Adrenal gland (tissue), 19 donors: ENCODE measurements at places on chromosomes 1 and 21. TPM values are rescaled to one million over a fixed set of nuclear protein-coding genes. Genes with fewer than 3 reads are reported as not detected.

CD164L2 gene
- polyA plus RNA-seq, result 0.16 TPM

CFH gene
- 83.8 TPM for polyA plus RNA-seq

KLF17 gene
- 0.16 TPM for polyA plus RNA-seq

EDN2 gene
- polyA plus RNA-seq, result not detected

KCNN3 gene
- polyA plus RNA-seq, result 2.0 TPM

DNA sequence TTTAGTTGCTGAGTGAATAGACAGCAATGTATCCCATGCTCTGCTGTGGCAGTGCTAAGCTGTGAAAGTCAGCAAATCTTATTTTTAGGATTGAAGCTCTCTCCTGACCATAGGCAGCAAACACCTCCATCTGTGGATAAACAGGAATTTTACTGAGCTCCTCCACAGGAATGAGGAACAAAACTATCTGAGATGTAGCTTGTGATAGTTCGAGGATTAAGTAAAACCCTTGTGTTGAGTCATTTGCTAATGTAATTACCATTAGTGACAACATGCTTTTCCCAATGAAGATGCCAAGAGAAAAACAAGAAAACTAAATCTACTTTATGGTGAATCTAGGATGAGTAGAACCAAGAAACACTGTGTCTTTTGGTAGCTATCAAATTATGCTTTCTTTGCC, 122.7 kb downstream of the CLEC20A start:
- DNase-seq, result no peak

DNA sequence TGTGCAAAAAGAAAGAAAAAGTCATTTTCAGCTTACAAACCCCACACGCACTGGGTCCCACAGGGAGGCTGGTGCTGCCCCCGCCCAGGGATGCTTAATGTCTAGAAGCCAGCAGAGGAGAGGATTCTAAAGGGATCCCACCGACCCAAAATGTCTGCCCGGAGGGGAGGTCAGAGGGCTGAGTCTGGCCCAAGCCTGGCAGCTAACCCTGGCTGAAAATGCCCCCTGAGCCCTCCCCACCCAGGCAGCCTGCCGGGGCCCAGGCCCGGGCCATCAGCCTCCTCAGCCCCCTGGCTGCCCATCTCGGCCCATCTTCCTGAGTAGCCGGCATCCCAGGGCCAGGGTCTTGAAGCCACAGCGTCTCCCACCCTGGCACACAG, 33.5 kb downstream of the ACOT7 start:
- no peak for DNase-seq

DNA sequence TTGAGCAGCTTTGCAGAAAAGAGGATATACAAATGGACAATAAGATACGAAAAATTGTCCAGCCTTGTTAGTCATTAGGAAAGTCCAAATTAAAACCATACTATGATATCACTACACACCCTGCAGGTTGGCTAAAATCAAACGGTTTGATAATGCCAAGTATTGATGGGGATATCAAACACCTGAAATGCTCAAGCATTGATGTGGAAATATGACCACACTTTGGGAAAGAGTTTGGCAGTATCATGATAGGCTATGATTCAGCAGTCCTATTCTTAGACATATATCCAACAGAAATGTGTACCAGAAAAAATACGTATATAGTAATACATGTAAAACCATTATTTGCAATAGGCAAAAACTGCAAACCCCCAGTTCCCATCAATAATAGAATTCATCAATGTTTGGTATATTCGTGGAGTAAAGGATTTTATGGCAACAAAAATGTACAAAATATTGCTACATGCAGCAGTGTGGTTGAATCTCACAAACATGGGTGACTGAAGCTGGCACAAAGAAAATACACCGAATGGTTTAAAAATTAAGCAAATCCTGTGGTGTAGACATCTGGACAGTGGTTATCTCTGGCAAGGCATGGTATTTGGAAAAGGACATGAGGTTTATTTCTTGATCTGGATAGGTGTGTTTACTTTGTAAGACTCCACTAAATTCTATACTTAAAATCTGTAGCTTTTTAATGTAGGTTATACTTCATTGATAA, 243.2 kb downstream of the FGGY start:
- no peak for DNase-seq

DNA sequence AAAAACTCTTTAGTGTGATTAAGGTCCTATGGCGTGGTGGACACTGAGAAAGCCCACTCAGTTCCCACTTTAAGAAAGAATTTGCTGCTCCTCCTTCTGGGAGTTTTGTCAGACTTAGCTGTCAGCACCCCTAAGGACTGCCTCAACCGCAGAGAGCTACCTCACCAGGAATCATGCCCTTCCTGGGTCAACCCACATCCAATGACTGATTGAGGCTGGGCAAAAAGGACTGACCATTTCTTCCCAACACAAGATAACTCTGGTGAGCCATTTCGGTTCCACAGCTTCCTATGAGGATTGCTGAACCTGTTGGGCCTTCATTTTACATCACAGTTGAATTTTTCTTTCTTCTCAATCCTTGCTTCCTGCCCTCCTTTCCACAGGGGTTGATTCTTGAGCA, 197.9 kb downstream of the NCAM2 start:
- DNase-seq, result no peak

DNA sequence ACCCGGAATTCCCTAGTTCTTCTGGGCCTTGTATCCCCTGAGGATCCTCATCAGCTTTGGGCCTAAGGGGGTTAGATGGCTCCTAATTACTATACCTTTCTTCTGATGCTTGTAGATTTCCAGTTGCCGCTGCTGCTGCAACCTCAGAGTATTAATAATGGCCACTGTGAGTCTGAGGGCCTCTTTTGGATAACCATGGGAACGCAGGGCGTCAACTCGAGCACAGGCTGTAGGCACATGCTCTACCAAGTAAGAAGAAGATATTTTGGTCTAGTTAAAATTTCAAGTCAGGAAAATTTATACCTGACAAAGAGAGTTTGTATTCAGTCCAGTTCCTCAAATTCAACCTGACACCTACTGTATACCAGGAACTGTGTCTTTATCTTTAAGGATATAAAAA, 28.2 kb downstream of the UROD start:
- no peak for DNase-seq

DNA sequence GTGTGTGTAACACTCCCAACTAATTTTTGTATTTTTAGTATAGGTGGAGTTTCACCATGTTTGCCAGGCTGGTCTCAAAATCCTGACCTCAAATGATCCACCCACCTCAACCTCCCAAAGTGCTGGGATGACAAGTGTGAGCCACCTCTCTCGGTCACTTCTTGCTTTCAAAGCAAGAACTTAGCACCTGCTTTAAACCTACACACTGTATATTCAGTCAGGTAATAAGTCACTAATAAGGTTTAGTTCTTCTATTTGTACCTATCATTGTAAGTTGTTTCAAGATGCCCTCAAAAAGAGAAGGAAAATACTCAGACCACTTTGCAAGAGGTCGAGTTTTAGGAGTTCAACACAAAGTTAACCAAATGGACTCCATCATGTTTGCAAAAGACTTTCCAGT, 431.3 kb downstream of the MRPL39 start:
- no peak for DNase-seq

DNA sequence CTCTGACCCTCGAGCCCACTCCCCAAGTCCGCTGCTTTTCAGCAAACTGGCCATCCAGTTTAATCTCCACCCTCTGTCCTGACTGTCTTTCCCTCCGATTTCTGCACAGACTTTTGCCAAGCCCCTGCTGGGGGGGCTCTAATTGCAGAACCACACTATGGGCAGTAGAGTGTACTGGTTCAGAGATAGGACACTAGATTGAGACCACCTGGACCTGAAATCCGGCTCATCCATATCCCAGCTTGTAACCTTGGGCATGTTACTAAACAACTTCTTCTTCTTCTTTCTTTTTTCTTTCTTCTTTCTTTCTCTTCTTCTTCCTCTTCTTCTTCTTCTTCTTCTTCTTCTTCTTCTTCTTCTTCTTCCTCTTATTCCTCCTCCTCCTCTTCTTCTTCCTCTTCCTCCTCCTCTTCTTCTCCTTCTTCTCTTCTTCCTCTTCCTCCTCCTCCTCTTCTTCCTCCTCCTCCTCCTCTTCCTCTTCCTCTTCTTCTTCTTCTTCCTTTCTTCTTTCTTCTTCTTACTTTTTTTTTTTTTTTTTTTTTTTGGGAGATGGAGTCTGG, 7.7 kb downstream of the LRRC71 start:
- no peak for DNase-seq

DNA sequence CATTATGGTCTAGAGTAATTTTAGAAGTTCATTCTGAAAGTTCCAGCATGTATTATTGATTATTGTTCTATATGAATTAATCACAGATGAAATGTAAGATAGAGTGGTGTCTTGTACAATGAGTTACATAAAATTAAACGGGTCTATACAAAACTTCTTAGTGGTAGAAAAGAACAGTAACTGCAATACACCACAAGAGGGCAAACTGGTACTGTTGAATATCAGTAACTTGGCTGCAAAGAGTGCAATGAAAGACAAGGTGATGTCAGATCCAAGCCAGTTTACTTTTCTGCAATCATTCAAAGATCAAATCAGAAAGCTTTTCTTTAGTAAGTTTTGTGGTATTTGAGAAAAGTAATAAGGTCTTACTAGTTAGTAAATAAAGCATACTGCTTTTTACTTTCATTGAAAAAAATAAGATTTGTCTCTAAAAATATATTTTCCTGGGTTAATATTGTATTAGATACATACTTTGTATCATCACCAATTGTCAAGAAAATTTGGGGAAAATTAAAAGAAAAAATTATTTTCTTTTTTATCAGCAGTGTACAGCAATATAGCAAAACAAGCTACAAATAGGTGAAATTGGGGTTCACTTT, 66.4 kb upstream of the BTG3 start:
- peak; percentile 14 for DNase-seq

DNA sequence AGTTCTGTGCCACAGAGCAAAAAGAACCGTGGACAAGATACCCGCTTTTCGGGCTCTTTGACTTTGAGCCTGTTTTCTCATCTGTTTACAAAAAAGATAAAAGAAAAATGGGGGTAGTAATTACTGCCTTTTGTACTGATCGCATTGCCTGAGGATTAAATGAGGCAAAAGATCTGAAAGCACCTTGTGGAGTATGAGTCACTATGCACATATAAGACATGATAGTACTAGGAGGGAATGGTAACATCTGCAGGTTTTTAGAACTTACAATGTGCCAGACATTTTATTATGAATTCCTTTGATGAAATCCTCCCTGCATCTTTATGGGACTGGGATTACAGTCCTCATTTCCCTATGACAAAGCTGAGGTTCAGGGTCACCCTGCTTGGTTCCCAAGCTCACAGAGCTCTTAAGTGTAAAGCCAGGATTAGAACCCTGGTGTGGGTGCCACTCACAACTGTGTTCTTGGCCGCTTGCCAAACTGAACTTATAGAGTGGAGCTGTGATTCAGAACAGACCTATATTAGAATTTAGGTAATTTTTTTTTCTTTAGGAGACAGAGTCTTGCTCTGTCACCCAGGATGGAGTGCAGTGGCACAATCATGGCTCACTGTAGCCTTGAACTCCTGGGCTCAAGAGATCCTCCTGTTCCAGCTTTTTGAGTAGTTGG, 1.8 kb downstream of the DISC1 start:
- DNase-seq, result no peak

GRCh38 chr1:213457186-213457585, 406.1 kb downstream of the RPS6KC1 start:
- peak; percentile 67 for DNase-seq

- no peak for DNase-seq
Observed at GRCh38 chr1:93180723-93181613, at the start of gene CCDC18. Gene CCDC18, plus strand, starts transcription at chr1:93180724. Its CDS starts 2,638 bp downstream, at chr1:93183362.

DNA sequence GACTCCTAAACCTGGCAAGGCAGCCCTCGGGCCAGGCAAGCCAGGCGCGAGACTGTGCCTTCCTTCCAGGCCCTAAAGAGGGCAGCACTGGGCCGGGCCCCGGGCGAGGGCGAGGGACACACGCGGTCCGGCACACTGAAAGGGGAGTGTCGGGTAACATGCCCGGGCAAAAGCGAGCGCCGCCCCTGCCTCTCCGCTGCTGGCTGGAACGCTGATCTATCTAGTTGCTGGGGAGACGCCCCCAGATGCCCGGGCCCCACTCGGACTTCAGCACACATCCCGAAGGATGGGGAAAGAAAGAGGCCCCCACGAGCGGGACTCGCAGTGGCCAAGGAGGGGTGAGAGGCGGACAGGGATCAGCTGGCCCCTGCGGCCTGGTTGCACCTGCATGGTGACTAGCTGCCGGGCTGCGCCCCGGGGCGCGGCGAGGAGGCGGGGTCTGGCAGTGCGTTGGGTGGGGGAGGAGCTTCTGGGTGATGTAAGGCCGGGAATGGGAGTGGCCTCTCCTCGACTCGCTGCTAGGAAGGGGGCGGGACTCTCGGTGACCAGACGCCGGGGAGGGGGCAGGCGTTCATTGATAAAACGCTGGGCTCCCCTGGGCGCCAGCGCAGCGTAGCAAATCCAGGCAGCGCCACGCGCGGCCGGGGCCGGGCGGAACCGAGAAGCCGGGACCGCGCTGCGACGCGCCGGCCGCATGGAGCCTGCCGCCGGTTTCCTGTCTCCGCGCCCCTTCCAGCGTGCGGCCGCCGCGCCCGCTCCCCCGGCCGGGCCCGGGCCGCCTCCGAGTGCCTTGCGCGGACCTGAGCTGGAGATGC, at the start of gene PLK3:
TSS of gene PLK3 (plus strand) at position 608 of the 815 bp plus-strand sequence. CDS start at position 695, 87 bp downstream.
- DNase-seq, result peak; percentile 99
